Hippocampal formation (tissue), 2 donors: ENCODE measurements at places on chromosomes 2 and 18.

DNA sequence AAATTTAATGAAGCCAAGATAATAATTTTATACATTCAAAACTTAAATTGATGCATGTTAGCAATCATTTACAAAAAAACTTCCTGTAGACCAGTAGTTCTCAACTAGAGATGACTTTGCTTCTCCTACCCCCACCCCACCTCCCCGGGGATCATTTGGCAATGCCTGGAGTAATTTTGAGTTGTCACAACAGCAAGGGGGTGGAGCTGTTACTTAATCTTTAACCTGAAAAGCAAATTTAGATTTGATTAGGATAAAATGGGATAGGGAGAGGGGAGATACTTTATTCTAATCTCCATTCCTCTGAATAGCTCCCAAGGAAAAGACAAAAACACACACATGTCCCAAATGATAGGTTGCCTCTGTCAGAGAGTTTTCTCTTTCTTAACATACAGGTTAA lies 4.2 kb downstream of the SLC40A1 start:
- DNase-seq: no peak

DNA sequence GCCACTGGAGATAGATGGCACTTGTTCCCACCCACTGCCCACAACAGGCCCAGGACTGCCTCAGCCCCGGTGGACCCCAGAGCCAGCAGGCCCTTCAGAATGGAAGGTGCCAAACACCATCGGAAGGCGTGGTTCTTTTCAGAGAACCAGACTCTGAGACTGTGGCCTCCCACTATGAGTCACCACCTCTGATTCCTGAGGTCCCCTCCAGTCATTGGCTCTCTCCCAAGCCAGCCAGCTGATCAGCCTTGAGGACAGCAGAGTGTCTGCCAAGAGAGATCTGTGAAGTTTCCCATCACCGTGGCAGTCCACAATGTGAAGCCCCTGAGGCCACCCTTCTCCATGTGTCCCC lies 10.4 kb upstream of the MAP3K2 start:
- DNase-seq: no peak

DNA sequence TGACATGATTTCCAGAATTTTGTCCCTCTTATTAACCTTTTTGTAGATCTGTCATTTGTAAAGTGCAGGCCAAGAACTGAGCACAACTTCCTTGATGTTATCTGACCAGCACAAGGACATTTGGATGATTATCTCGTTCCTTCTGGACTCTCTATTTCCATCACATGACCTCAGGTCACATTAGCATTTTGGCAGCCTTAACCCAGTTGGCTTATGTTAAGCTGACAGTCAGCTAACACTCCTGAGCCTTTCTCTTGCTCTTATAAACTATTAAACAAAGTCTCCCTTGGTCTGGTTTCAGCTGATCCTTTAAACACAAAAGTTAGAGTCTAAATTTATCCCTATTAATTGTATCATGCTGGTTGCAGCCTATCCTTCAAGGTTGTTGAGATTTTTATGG lies 167.2 kb upstream of the RBBP8 start:
- DNase-seq: no peak

GRCh38 chr18:23129355-23130002 lies 5.8 kb upstream of the CABLES1 start:
- DNase-seq: no peak

DNA sequence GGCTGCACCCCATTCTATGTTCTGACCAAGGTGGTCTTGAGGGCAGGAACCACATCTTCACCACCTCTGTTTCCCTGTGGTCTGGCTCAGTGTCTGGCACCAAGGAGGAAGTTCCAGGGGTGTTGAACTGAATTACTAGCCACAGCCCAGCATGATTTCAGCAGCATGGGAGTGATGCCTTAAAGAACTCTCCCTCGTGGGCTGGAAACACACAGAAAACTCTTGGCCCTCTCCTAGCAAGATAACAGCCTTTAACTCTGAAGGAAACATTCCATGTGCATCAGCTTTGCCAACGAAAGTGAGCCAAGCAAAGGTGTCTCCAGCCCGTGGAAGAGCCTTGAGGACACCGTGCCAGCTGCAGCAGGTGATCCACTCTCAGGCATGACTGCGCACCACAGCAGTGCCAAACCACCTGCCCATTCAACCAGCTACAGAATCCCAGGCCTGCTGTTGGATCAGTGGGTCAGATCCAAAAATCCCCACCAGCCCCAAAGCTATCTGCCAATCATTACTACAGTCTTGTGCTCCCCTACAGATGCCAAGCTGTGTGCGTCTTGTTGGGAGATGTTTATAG lies 124.8 kb downstream of the TTC32 start:
- no peak for DNase-seq

DNA sequence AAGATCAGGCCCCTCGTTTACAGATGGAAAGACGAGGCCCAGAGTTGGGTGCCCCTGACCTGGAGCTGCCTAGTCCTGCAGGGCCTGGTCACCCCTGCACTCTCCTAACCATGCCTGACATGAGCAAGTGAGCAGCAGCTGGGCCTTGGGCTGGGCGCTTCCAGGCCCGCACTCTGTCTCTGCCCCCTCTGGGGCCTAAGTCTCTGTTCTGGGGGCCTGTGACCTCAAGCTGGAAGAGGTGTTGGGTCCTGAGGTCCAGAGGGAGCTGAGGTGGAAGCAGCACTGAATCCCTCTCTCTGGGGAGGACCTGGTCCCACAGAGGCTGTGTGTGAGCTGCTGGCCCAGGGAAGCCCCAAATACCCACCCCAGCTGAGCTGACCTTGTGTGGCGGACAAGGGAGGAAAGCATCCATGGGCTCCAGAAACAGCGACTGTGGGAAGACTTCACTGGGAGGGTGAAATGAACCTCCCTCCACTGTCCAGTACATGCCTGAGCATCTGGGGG lies 46.1 kb upstream of the GPC1 start:
- DNase-seq: no peak

DNA sequence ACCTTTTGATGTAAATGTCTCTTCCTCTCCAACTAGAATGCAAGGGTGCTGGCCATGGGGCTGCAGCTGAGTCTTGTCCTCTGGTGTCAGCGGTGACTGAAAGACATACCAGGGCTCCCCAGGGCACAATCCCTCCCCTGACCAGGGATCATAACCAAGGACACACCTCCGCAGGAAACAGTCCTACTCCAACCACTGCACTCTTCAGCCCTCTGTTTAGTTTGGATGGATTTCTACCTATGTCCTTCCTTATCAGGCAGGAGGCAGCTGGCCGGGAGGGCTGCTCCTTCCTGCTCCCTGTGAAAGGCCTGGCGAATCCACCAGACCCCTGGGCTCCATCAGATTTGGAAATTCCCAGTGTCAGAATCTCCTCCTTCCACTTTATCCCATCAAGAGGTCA lies 185.2 kb upstream of the ID2 start:
- no peak for DNase-seq

GRCh38 chr2:120261387-120262006 lies 8.8 kb downstream of the RALB start:
- DNase-seq: no peak

- DNase-seq: no peak
These were observed 16.2 kb upstream of the ARL4C start for GRCh38 chr2:234512884-234513669.
